ENCODE measurements at places on chromosomes 6 and 20.

DNA sequence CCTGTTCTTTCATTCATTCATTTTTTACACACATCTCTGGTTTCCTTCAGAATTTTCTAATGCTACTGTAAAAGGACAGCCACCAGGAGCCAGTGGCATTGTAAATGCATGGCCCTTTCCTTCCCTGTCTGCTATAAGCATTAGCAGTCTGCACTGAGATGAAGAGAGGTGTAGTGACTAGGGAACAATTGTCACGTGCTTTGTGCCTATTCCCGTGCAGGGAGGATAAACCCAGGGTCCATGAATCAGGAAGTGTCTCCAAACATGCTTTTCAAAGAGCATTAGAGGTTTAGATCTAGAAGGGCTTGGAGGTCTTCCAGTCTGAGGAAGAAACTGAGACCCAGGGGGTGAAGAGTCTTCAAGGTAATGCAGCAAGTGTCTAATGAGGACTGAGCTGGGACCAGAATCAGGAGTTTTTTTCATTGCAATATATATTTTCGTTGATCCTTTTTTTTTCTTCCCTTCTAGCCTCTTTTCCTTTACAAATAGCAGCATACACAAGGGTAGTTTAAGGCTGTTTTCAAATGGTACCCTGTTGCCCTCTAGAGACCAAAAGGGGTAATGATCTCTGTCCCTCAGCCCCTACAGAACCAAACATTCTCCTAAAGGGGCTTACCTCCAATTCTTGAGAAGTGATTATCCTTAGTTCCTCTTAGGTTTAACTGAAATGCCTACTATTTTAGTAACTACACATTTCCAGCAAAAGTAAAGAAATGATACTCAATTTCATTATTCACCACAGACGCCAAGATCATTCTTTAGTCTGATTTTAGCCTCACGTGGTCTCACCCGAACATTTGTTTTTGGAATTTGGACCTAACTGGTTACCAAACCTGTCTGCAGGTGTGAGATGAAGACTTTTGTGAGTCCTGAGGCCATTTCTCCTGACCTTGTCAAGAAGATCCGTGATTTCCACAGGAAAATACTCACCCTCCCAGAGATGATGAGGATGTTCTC is 6.6 kb downstream of the TRIM15 start:
- DNase-seq, result no peak

DNA sequence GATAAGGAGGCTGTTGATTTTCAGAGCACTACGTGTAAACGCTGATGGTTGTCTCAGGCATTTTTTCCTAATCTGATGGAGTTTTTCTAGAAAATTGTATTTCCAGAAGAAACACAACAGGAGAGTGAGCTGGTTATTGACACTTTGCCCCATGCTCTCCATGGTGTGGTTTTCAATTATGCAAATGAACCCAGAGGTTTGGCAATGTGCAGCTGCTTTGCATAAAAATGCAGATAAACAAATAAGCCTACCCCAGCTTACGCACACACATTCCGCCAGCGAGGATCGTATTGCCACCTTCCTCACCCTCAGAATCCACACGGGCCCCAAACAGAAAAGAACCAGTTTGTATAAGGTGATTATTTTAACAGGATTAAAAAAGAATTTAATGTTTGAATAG is 45.1 kb upstream of the FRMD1 start:
- no peak for DNase-seq

DNA sequence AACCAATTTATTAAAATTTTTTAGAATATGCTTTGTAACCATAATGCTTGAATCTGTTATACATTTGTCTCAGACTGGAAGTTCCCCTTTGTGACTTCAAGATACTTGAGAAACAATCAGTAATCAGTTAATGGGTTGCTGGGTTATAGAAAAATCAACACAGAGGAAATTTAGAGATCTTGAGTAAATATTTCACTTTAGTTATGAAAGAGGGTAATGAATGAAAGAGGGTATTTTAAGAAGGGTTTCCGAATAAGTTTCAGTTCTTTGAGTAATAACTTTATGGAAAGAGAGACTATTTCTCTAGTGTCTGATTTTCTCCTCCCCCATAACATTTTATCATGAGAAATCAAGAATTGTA is 21.4 kb downstream of the ZFAND3 start:
- DNase-seq, result no peak

GRCh38 chr20:36408219-36408618 is 102.1 kb downstream of the DLGAP4 start:
- no peak for DNase-seq

- no peak for DNase-seq
Measured at GRCh38 chr6:56073761-56074160, 173.6 kb downstream of the COL21A1 start.

GRCh38 chr6:96164802-96165201 is 149.0 kb downstream of the FUT9 start:
- no peak for DNase-seq

- DNase-seq, result no peak
Measured at GRCh38 chr20:63661108-63661507, 3.0 kb downstream of the RTEL1 start.

- no peak for DNase-seq
Measured at GRCh38 chr6:49151461-49151860, 311.6 kb downstream of the MMUT start.

GRCh38 chr20:37385176-37385575 is 39.2 kb downstream of the SRC start:
- DNase-seq, result no peak

GRCh38 chr20:40291493-40292135 is 397.4 kb downstream of the MAFB start:
- no peak for DNase-seq

DNA sequence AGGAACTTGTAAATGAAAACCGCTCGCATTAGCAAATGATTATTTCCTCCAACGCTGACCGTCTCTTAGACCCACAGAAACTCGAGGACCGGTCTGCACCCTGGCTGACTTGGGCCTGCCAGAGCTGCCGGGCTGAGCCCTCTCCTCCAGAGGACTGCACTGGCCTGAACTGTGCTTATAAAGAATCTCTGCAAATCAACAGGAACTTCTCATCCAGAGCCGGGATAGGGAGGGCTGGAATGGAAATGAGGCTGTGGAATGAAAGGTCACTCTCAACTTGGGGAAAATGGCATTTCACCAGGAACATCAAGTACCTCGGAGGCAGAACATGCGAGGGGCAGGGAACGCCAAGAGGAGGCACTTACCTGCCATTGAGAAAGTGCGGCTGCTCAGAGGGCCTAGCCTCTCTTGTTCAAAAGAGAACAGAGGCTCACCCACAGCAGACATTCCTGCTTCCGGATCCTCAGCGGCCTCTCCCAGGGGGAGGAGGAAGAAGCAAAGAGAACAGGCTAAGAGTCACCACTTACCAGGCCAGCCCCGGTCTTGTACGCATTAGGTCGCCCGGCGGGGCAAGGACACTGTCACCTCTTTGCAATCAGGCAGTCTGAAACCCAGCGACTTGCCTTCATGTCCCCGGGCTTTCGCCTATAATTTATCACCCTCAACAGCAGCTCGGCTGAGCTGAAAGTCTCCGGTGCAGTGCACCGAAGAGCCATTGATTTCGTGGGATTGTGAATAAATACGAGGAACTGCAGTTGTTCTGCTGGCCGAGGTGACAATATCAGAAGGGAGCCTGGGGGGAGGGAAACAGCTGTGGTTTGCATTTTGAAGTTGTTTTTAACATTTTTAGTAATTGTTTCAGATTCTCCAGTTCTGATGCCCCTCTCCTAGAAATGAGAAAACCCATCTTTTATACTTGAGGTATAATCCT is 37.6 kb downstream of the ZMYND8 start:
- DNase-seq, result no peak

- no peak for DNase-seq
Measured at GRCh38 chr6:28239636-28240035, 12.4 kb downstream of the ZKSCAN4 start.

DNA sequence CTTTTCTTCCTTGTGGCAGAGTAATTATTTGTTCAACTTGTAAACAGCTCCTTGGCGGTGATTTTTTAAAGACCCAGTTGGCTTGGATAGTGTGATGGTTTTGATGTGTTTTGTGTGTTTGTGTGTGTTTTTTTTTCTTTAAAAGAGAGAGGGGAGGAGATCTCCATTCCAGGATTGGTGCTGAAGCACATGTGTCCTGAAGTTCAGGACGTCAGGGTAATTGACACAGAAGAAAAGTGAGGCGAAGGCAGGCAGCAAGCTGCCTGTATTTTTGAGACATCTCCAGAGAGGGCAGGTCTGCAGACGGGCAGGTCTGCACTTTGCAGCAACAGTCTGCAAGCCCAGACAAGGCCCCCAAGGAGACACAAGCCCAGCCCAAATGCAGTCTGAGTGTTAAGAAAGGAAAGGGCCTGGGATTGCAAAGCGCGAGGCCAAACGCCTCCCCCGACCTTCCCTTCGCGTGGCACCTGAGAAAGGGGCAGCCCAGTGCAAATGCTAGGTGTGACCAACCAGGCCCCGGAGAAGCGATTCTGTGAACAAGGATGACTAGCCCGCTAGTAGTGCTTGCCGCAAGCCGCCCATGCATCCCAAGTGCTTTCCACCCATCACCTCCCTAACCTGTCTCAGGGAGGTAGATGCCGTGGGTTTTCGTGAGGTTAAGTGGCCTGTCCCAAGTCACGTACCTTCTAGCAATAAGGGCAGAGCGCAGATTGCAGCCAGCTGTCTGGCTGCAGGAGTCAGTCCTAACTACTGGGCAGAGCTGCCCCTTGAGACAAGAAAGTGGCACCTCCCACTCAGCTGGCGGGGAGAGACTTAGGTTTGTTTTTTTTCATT is 230.5 kb downstream of the ZMYND8 start:
- no peak for DNase-seq

DNA sequence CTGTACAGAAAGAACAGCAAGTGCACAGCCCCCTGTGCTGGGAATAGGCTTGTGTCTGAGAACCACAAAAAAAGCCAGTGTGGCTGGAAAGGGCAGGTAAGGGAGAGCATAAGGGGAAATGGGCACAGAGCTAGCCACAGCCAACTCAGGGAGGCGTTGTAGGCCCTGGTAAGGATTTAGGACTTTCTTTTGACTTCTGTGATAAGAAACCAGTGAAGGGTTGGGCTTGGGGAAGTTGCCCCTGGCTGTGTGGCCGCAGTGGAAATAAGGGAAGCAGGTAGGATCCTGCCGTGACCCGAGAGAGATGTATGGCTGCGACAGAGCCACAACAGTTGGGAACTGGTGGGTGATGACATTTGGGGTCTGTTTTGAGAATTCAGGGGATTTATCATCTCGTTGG is 30.0 kb upstream of the PHACTR2 start:
- no peak for DNase-seq

DNA sequence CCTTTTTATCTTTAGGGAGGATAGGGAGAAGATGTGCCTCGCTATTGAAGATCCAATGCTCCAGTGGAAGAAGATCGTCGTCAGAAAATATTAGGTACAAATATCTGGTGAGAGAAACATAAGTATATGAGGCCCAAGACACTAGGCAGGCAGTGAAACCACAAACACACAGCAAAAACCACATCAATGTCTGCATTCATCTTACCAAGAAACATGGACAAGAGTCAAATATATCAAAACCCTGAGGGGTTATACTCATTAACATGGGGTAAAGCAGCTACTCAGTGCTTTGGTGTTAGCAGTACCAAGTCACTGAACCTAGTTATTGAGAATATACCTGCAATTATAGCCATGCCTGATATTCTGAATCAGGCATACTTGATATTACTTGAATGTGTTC is 101.4 kb upstream of the FAM184A start:
- no peak for DNase-seq

- no peak for DNase-seq
Measured at GRCh38 chr20:25206548-25206947, 11.0 kb downstream of the ENTPD6 start.

GRCh38 chr20:24007073-24007595 is 18.6 kb upstream of the GGTLC1 start:
- no peak for DNase-seq

- DNase-seq, result no peak
Measured at GRCh38 chr6:37311741-37312473, 41.9 kb upstream of the RNF8 start.

GRCh38 chr6:93787841-93788240 is 368.5 kb upstream of the EPHA7 start:
- no peak for DNase-seq

GRCh38 chr20:21361266-21361665 is 36.1 kb downstream of the NKX2-4 start:
- DNase-seq, result no peak

- peak; percentile 65 for DNase-seq
Measured at GRCh38 chr6:37691904-37692806, 5.5 kb downstream of the MDGA1 start.

- DNase-seq, result no peak
Measured at GRCh38 chr6:136656121-136656520, 105.9 kb upstream of the MAP7 start.

DNA sequence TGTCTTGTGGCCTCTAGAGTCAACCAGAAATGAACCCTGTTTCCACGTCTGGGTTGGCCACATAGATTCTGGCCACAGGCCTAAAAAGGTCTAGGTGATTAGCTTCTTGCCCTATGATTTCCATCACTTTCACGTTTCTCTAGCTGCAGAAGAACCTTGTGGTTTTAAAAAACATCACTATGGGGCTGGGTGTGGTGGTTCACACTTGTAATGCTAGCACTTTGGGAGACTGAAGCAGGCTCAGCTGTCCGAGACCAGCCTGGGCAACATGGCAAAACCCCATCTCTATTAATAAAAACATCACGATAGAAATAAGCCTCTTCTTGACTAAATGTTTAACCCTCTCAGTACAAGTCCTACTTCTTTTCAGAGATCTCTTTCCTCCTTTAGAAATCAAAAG is 27.6 kb downstream of the POLR1C start:
- DNase-seq, result no peak

DNA sequence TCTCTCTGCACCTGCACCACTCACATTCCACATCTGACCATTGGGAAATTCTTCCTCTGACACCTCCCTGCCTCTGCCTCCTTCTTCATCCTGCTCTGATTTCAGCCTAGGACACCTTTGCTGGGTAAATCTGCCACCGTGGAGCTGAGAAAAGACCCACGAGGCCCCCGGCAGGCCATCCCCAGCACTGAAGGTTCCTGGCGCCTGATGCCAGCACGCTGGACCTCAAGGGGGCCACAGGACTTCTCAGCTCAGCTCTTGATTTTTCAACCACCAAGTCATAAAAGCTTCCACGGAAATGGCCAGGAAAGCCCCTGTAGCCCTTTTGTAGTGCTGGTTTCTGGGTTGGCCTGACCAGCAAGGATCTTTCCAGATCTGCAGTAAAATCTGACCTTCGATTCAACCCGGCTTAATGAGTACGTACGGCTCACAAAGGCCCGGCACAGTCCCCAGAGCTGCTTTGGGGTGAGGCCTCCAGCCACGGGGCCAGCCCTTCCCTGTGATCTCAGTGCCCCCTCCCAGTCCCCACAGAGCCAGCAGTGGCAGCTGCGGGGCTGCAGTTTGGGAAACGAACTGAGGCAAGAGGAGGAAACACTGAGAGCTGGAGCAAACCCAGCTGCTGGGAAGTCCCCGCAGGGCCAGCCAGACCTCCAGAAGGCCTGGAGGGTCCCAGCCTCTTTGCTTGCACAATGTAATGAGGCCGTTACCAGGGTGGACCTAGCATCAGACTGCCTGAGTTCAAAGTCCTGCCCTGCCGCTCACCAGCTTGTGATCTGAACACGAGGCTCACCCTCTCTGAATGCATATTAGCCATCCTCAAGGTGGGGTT is 157.5 kb downstream of the BMP7 start:
- no peak for DNase-seq

GRCh38 chr6:138307816-138308730 is 69.6 kb upstream of the SMIM28 start:
- DNase-seq, result no peak

All from activated CD4-positive, alpha-beta T cell treated with anti-CD3 and anti-CD28 coated beads for 1 hour (primary cell).